Activated CD8-positive, alpha-beta memory T cell treated with anti-CD3 and anti-CD28 coated beads, Interleukin-2, amount 50 U/mL, for 4 hours (primary cell): ENCODE measurements at places on chromosomes 2 and 18.

DNA sequence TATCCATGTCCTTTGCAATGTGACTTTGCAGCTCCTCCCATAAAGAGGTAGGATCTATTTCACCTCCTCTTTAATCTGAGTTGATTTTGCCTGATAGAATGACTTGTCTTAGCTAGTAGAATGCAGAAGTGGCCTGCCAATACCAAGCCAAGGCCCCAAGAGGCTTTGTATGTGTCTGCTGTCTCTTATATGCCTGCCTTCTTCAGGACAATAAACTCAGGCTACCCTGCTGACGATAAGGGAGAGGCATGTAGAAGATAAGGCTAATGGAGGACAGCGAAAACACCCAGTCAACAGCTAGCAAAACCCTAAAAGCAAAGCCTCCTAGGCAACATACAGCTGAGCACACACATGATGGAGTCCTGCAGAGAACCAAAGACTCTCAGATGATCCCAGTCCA is 1.8 kb upstream of the ZC3H8 start:
- DNase-seq = no peak

DNA sequence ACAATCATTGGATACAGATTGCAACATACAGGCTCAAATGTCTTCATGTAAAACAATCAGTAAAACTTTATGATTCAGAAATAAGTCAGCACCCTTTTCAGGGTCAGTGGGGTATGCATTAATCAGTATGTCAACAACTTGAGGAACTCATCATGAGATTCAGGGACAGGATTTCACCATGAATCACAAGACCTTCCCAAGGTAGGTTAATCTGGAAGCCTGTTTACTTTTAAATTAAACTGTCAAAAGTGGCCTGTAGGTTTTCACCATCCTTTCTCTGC is 104.8 kb downstream of the SP100 start:
- DNase-seq = no peak

- no peak for DNase-seq
These were observed 444.2 kb downstream of the EIPR1 start for GRCh38 chr2:2933426-2933825.

DNA sequence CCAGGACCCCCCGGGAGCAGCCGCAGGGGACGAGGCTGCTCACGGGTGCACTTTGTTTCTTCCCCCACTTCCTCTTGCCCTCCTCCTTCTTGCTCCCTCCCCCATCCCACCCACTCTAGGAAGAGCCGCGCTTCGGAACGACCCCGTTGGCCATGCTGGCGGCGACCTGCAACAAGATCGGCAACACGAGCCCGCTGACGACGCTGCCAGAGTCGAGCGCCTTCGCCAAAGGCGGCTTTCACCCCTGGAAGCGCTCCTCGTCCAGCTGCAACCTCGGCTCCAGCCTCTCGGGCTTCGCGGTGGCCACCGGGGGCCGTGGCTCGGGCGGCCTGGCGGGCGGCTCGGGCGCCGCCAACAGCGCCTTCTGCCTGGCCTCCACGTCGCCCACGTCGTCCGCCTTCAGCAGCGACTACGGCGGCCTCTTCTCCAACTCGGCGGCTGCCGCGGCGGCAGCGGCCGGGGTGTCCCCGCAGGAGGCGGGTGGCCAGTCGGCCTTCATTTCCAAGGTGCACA is 1.3 kb downstream of the SP9 start:
- DNase-seq = peak; percentile 25

DNA sequence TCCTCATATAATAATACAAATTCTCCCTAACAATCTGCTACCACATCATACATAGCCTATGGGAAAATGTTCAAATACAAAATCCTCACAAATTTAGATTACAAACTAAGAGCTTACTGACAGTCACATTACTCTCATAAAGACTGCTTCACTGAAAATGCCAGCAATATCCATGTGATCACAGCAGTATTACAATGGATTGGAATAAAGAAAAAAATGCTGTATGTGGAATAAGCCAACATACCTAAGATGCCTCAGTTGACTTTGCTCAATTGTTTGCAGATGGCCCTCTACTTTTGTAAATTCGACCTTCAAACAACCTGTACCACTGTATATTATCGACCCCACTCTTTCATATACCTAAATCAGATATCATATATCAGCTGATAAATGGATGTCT is 88.7 kb downstream of the DYM start:
- no peak for DNase-seq

GRCh38 chr2:223528036-223528435 is 74.1 kb downstream of the SCG2 start:
- DNase-seq = no peak

GRCh38 chr2:119290859-119291587 is 67.4 kb downstream of the STEAP3 start:
- DNase-seq = peak; percentile 66

DNA sequence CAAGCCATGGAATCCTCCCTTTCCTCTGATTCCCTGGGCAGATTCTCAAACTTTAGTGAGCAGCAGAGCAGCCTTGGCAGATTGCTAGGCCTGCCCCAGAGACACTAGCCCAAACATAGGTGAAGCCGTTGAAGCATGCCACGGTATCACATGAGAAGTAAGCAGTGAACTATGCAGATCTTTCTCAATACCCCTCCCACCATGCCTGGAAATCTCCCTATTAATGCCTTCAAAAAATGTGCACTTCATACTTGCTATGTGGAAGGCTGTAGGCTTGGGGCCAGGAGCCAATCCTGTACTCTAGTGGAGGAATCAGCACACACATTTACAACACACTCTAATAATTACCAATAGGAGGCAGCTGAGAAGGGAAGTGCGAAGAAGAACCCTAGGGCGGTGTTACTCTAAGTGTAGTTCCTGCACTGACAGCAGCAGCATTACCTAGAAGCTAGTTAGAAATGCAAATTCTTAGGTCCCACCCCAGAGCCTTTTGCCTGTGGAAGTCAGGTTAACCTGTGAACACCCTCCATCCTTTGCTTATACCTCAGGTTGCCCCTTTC is 305.1 kb upstream of the SPRED2 start:
- no peak for DNase-seq

GRCh38 chr2:119233326-119234020 is 9.8 kb downstream of the STEAP3 start:
- no peak for DNase-seq

DNA sequence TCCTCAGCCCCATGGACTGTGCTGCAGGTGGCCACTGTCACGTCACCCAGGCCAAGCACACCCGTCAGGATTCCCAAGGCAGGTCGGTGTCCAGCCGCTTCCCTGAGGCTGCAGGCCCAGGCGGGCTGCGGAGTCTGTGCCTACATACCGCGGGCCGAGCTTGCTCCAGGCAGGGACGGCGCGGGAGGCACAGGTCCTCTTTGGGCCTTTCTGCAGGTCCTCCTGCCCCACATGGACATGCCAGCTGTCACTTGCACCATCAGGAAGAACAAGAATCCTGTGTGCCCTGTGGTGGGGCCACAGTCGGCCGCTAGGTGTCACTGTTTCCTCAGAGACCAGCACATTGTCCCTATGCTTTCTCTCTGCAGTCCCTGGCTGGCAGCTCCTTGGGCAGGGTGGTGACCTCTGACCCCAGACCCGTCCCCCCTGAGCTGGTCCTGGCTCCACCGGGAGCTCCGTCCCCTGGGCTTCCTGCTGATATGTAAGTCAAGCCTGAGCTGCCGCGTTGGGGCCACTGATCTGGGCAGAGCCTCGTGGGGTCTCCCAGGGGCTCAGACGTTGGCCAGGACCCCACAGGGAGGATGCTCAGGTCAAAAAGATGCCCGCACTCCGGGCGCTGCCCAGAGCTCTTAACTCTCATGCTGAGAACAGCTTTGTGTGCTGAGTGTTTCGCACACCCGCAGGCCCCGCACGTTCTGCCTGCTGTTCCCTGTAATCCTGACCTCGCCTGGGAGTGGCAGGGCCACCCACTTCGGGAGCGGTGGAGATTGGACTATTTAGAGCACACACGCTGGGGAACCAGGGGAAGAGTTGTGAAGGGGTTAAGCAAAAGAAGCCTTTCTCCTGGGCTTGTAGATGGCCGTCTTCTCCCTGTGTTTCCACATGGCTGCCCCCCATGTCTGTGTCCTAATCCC is 17.3 kb upstream of the AGXT start:
- peak; percentile 87 for DNase-seq

GRCh38 chr2:24820598-24821432 is 27.6 kb downstream of the CENPO start:
- DNase-seq = no peak

GRCh38 chr18:45731716-45732115 is 7.7 kb downstream of the SLC14A1 start:
- DNase-seq = no peak

GRCh38 chr2:24924732-24925131 is 4.7 kb upstream of the ADCY3 start:
- no peak for DNase-seq

GRCh38 chr2:183034806-183035205 is 3.5 kb downstream of the NCKAP1 start:
- DNase-seq = no peak

- no peak for DNase-seq
These were observed 327.1 kb downstream of the EPHA4 start for GRCh38 chr2:221245045-221245444.

DNA sequence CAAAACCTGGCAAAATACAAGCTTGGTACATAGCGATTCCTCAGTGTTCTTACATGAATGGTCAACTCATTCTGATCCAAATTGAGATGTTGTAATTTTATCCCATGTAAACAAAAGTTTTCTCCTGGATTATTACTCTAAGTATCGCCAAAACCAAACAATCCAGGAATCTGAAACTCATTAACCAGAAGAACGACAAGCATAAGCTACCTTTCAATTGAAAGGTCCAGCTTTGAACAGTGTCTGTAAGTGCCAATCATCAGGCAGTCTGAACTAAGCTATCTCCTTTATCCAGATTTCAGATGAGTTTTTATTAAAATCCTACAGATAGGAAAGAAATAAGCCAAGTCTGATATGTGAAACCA is 2.4 kb downstream of the MEX3C start:
- no peak for DNase-seq

DNA sequence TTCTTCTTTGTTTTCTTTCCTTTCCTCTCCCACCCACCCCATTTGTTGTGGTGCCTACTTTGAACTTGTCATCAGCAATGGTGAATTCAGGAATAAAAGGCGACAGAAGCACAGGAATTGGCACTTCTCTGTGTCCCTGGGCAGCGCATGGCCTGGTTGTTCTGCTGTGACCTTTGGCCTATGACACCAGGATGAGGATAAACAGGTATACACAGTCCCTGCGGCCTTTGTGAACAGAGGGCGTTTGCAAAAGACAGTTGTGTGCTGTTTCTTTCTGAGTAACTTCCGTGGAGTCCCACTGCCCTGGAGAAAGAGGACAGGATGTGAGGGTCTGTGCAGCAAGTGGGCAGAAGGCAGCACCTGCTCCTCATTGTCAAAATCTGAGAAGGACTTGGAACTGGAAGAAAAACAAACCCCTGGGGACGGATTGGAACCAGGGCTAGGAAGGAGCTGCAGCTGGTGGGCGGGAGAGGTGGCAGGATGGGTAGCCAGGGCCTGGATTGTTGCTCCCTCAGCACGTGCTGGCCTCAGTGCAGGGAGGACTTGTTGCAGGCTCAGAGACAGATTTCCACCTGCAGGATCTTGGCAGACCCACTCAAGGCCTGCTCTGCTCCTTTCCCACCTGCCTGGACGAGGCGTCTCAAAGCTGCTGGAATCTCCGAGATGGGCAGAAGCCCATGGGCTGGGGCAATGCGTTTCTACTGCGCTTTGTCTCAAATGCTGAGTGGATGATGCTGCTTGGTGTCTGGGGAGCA is 159.5 kb downstream of the ACKR3 start:
- no peak for DNase-seq

DNA sequence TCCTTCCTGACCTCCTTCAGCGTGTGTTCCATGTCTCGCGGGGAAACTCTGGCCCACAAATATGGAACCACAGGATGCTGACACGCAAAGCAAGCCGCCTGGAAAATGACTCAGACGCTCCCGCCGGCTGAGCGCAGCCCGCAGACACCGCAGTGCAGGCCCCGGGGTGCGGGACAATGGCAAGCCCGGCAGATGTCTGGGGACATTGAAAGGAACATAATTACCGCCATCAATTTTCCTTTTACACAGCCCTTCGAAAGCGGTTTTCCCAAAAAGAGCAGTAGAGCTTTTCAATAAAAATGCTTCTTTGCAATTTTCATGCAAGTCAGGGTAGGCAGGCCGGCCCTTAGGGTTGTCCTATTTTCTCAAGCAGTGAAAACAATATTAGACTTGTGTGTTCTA is 159.2 kb upstream of the SH3BP4 start:
- DNase-seq = no peak

GRCh38 chr2:233081232-233081730 is 21.1 kb downstream of the INPP5D start:
- DNase-seq = peak; percentile 53

DNA sequence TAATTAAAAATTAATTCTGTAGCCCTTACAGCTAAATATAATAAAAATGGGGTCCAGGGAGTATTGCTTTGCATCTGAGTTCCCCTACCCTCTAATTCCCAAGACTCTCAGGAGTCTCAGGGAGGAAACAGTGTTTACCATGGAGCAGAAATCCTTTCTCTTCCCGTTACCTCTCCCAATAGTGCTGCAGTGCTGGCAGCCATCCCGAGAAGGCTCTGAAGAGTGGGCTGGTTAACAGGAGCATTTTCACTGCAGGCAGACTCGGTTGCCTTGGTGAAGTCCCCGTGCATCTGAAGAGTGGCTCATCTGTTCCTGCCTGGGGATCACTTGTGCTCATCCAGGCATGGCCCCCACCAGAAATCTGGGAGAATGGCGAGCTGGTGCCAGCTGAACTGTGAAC is 41.8 kb upstream of the TMEM178A start:
- DNase-seq = no peak

GRCh38 chr2:95158891-95159619 is 593 bp downstream of the ZNF514 start:
- no peak for DNase-seq

GRCh38 chr2:102155703-102156515 is 13.4 kb downstream of the IL1R1 start:
- DNase-seq = no peak

DNA sequence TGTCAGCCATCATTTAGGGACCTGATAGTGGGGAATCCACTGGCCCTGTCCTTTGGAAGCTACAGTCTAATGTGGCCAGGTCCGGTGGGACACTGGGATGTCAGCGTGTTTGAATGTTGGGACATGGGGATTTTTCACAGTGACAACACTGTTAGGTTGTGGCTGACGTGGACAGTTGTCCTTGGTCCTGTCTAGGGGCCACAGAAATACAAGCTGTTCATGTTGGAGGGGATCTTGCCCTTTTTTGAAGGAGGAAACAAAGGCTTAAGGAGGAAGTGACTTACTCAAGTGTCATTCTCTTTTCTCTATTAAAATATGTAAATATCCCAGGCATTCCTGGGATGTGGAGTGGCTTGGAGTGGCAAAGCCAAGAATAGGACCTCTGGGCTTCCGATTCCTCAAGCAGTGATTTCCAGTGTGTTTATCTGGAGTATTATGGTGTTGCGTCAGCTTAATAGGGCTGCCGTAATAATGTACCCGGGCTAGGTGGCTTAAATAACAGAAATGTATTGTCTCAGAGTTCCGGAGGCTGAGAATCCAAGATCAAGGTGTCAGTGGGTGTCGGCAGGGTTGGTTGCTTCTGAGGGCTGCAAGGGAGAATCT is 8.5 kb downstream of the ACOXL start:
- no peak for DNase-seq
